Cardiac muscle cell (in vitro differentiated cells and primary cell): ENCODE measurements at places on chromosomes 5 and 9.

DNA sequence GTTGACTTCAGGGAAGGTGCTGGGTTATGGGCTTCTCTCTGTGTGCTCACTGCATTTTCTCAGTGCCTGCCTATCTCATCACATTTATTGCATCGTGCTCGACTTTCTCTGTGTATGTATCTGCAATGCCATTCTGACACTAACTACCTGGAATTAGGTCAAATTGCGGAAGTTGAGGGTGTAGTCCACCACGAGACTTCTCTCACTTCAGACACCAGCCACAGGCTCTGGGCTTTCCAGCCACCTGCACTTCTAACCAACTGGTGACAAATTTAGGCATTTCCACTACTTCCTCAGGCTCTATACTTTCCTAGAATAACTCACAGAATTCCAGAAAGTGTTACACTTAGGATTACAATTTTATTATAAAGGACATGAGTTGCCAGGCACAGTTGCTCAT is 188.6 kb upstream of the ZNF608 start:
- no peak for DNase-seq

DNA sequence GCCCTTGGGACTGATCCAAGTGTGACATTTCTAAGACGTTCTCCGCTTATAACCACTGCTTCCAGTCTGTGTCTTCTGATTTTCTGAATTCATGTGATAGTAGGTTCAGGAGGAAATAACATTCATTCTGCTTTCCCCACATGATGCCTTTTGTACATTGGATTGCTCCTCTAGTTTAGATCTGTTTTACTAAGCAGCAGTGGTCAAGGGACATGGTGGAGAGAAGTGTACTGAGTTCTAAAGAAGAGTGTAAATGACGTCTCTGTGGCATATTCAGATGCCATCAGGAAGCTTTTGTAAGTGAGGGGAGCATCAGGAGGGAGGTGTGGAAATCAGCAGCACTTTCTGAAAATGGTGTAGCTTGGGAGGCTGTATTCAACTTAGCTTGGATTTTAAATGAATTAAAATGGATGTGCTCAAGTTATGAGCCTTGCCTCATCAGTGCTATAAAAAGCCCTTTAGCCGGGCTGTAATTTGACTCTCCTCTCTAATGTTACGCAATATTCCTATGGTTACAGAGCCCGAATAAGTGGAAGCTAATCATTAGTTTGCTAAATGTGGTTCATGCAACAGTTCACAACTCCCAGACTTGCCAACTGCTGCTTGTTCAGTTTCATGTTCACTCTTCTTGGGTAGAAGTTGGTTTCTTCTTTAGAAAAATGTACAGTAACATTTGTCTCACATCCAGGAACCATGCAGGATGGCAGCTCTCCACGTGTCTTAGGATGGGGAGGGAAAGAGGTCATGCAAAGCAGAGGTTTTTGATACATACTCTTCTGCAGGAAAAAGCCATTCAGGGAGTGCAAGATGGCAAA is 281.3 kb downstream of the ARHGAP26 start:
- DNase-seq, result peak; percentile 73

DNA sequence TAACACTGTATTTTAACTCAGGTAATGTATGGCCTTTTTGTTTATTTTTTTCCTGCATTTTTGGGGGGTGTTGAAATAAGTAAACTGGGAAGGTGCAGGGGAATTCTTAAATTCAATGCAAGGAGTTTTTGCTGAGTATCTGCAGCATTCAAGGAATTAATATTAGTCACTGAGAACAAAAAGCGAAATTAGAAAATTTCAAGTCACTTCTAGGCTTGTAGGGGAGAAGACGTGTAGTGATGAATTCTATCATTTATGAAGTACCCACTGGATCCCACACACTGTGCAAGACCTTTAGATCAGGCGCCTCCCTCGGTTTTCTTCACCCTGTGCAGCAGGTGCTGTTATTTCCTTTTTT is 1.2 kb downstream of the EHMT1 start:
- DNase-seq, result no peak

DNA sequence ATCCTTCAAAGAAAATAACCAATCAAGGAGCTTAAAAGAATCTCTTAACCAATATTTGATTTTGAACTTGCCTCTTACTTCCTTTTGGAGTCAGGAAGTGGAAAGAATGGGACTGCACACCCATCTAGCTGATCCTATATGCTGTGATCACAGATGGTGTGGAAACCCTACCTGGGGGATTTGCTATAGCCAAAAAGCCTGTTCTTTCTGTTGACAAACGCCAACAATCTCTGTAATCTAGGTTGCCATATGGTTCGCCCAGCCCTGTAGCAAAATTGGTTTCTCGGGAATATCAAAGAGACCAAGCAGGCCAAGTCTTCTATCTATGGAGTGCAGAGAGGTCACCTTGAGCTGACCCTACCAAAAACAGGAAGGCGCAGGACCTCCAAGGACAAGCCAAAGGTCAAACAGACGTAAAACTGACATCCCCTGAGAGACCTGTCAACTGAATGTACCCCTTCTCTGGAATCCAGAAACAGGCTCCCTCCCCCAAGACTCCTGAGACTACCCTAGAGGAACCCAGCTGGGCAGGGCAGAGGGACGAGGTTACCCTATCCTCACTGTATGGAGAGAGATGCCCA is 19.4 kb downstream of the NRG2 start:
- no peak for DNase-seq

DNA sequence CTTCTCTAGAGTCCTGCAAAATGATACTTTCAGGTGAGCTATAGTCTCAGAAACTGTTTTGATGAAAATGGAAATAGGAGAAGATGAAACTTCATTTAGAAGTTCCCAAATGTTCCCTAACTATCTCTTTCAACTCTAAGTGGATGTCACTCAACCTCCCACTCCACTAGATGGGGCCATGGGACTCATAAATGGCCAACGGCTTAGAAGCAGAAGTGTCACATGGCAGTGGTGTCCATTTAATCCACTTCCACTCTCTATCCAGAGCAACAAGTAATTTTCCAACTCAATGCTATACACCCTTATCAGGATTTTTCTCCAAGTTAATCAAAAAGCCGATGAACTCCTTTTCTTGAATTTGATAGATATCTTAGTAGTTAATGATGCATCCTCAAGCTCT is 295.7 kb downstream of the EDIL3 start:
- no peak for DNase-seq

GRCh38 chr5:91076138-91076537 is 307.0 kb downstream of the ARRDC3 start:
- no peak for DNase-seq
